Muscle of leg (tissue), 16 donors: ENCODE measurements at places on chromosomes 3 and 15. TPM values are rescaled to one million over a fixed set of nuclear protein-coding genes. Genes with fewer than 3 reads are reported as not detected.
A peak's percentile ranks its signal among the peaks of the same experiment; 100 is the strongest.

Gene CCDC51
- 11.2 TPM for polyA plus RNA-seq

DNA sequence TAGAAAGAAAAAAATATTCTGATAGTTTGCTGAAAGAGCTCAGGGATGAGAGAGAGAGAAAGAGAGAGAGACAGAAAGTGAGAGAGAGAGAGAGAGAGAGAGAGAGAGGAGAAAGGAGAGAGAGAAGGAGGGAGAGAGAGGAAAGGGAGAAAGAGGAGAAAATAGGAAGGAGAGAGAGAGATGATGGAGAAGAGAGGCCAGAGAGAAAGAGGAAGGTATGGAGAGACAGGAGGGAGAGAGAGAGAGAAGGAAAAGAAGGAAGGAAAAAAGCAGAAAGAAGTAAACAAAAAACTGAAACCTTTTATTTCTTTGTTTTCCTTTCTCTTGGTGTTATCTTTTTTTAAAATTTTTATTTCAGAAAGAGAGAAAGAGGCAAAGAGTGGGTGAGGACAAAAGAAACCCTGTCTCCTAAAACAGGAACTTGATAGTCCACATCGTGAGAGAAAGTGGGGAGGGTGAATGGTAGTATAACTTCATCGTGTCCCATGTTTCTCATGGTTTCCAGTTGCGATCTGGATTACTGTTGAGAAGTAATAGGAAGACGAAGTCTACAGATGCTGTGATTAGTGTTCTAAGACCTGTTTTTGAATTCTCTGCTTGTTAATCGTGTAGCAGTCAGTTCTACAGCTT, 279.7 kb downstream of the LPP start:
- no peak for DNase-seq

GRCh38 chr15:60326824-60327654, 70.7 kb downstream of the ANXA2 start:
- peak; percentile 74 for DNase-seq

Gene DHFR2
- polyA plus RNA-seq, result 3.1 TPM

DNA sequence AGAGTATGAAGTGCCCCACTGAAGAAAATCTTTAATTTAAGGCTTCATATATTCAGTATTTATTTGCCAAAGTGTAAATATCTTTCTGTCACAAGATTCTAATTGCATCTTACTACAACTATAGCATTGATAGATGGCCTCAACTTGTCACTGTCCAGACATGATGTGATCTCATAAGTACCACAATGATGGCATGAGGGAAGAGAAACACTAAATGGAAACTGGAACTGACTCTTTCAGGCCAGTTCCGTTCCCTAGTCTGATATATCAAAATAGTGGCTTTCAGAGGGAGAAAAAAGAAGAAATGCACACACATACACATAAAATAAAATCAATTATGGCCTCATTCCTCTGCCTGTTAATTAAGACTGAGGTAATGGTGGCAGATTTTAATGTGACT, 615.7 kb downstream of the TBL1XR1 start:
- no peak for DNase-seq

Gene TRH
- 0.28 TPM for polyA plus RNA-seq

DNA sequence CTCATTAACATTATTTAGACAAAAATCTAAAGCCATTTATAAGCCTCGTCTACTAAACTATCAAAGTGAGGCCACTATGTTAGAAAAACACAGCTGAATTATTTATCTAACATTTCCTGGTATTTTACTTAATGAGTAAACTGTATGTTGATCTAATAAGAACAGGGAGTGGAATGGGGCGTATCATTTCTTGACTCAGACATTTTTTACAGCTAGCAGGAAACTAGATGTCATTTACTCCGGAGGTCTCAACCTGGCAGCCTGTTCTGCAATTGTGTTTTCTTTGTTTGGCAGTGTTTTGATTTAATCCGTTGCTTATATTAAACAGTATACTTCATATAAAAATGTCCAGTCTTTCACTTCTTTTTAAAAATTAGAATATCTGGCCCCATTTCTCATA, 79.1 kb upstream of the ABI3BP start:
- no peak for DNase-seq

- peak; percentile 26 for DNase-seq
Observed at GRCh38 chr3:125611908-125612307, 16.6 kb upstream of the OSBPL11 start.

GRCh38 chr15:81189583-81190283, 6.9 kb upstream of the IL16 start:
- DNase-seq, result peak; percentile 32

GRCh38 chr3:75906555-75907112, 121.3 kb upstream of the ZNF717 start:
- DNase-seq, result peak; percentile 62

DNA sequence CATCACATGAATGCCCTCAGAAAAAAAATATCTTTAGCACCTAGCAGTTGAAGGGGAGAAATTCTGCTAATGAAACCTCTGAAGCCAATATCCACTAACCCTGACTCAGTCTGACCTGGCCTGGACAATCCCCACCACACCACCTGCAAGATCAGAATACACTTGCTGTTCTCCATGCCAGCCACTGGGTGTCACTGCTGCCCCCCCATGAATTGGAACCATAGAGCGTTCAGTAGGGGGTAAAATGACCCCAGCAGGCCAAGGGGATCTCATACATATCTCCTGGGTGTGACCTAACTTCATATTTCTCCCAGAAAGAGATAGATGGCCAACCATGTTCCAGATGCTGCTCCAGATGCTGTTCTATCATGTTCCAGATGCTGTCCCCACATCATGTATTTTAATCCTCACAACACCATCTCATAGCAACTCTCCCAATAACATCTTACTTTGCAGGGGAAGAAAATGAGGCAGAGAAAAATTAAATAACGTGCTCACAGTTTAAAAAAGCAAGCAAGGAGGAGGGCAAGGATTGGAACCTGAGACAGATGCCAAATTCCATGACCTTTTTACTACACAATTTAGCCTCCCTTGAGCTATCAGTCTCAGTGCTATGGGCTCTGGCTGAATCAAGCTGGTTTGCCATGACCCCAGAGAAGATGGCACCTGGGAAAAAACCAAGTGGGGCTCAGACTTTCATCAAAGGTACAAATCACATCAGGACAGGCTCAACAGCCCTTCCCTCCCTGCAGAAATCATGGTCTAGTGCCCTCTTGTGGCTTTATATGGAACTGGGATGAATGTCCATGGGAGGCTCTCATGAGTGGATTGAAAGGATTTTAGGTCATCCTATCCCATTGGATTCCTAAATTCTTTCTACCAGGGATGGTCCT, 12.4 kb downstream of the NTRK3 start:
- peak; percentile 42 for DNase-seq

DNA sequence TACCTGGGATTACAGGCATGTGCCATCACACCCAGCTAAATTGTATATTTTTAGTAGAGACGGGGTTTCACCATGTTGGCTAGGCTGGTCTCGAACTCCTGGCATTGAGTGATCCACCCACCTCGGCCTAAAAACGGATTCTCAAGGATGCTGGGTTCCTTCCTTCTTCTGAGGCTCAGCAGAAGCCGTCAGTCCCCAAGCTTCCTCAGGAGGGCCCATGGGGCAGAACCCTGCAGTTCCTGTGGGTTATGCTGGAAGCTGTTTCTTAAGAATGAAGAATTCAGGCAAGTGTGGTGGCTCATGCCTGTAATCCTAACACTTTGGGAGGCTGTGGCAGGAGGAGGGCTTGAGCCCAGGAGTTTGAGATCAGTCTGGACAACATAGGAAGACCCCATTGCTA, 29.0 kb upstream of the ZNF710 start:
- peak; percentile 20 for DNase-seq

Gene SMAD6
- 6.5 TPM for polyA plus RNA-seq

DNA sequence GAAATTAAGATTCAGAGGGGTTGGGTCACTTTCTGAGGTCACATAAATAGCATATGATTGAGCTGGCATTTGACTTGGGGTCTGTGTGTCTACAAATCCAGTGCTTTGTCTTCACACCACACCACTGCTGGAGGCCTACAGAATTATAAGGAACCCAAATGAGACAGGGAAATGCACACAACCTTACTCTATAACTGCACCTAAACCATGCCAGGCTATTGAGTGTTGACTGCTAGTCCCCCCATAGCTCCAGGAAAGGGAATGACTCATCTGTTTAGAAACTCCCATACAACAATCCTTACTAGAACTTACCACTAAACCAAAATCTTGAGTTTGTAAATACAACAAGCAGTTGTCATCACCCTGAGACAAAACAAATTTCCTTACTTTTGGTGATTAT, 16.9 kb upstream of the TSC22D2 start:
- no peak for DNase-seq

Gene MOBP
- polyA plus RNA-seq, result 0.03 TPM

Gene ZBTB38
- 27.7 TPM for polyA plus RNA-seq

DNA sequence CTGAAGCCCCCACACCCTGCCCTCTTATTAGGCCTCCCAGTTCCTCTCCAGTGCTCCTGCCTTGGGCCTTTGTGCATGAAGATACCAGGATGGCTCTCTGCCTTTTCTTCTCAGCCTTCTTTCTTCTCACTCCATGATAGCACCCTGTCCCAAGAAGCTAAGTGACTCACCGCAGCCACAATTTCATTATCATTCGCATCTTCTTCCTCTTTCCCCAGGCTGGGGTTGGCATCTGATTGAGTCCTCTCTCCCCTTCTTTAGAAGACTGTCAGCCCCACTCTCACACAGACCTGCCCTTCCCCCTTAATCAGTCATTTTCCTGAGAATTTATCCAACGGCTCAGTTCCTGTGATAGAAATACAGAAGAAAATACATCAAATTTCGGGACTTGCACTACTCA, 102.0 kb downstream of the STAC start:
- no peak for DNase-seq

- DNase-seq, result peak; percentile 27
Observed at GRCh38 chr3:36697229-36698001, 66.9 kb downstream of the DCLK3 start.

Gene AHSG
- 0.28 TPM for polyA plus RNA-seq

DNA sequence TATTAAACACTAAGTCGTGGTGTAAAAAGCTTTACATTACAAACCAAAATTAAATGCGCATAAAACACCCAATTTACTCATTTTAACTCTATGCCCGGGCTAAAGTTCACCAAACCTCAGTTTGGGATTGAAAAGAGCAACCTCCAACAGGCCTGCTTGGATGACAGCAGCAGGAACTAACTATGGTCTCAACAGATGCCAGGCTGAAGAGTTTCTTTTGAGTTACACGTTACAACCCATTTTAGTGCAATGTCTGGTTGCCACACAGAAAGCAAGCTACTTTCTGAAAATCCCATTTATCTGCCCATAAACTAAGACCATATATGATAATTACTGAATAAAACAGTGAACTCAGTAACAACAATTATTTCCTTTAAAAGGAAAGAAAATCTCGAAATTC, 2.2 kb downstream of the SATB1 start:
- peak; percentile 14 for DNase-seq

- DNase-seq, result no peak
Observed at GRCh38 chr3:77549034-77549433, 509.1 kb downstream of the ROBO2 start.

GRCh38 chr3:8678751-8679150, 34.2 kb upstream of the SSUH2 start:
- DNase-seq, result no peak

GRCh38 chr3:17755836-17756235, 13.4 kb upstream of the TBC1D5 start:
- DNase-seq, result no peak

- no peak for DNase-seq
Observed at GRCh38 chr15:39281094-39281493, 299.8 kb upstream of the THBS1 start.

DNA sequence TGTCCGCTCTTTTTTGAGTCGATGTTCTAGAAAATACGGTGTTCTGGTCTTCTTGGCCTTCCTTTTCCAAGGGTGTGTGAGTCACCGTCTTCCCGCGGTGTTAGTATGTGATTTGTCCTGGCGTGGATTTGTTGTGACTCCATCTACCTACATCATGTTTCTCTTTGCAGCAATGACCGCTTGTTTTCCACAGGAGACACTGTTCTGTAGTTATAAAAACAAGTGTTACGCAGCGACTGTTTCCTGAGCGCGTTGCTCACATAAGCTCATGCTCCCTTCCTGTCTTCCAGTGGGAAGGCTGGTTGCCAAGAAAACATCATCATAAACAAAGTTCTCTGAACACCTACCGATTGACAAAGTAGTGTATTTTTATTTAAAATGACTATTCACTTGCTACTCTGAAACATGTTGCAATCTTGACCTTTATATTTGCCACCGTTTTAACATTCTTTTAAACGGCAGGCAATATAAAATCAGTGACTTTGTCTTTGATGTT, 19.0 kb downstream of the USP13 start:
- DNase-seq, result peak; percentile 73

Gene CHRFAM7A
- 0.66 TPM for polyA plus RNA-seq

GRCh38 chr3:132803889-132804288, 81.7 kb upstream of the NPHP3 start:
- no peak for DNase-seq

Gene APOD
- 54.1 TPM for polyA plus RNA-seq

Gene STRC
- 0.28 TPM for polyA plus RNA-seq

DNA sequence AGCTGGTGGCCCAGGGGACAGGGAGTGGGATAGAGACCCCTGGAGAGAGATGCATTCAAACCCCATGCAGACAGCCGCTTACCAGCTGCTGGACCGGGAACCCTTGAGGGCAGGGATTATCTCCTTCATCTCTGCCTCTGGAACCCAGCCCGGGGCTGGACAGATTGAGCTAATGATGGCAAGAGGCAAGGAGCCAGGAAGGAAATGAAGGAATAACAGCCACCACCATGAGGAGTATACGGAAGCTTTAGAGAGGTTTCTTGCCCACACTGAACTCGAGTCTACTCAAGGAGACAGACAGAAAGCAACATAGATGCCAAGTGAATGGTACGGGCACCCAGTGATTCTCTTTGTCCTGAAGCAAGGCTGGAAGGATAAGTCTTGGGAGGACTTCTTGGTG, 23.2 kb downstream of the HAPLN3 start:
- no peak for DNase-seq

DNA sequence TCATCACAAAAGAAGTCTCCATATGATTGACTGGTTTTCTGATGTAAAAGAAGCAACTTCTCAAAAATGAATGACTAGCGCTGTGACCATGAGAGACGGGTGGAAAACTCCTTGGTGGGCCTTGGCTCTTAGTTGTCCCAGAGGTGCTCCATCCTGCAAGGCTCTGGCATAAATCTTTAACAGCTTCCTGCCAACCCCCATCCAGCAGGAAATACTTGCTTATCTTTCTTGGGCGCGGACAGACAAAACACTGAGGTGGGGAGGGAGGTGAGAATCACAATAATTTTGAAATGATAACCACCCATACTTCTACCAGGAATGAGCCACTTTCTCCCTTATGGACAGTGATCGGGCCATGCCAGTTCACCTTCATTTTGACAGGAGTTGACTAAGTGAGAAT, 128.6 kb downstream of the STT3B start:
- no peak for DNase-seq
